SJCRH30 (cell line): ENCODE measurements at places on chromosomes 7 and 10.

DNA sequence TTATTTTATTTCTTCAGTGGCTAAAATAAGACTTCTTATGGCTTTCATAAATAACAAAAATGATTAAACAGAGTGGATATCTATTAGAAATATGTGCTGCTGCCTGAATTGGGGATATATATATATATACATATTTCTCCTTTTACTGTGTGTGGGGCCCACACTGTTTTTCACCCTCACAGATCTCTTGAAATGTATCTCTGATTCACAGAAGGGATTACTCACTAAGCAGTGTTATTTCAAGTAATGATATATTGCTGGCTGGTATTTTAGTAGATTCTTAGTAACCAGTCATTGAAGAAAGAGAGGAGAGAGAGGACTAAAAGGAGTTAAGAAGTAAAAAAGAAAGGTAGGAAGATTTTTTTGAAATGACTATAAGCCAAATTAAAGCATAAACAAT lies 308.6 kb upstream of the NRP1 start:
- no peak for DNase-seq

DNA sequence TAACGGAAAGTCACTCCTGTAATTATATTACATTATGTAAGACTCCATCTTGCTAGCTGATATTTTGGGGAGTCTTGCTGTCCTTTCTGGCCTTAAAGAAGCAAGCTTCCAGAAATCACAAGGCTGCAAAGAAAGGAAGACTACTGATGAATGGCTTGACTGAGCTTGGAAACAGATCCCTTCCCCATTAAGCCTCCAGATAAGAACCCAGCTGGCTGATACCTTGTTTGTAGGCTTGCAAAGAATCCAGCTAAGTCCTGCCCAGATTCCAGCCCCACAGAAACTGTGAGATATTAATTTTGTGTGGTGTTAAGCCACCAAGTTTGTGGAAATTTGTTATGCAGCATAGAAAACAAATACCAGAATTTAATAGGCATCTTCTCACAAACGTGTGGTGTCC lies 49.9 kb upstream of the TMEM106B start:
- no peak for DNase-seq

DNA sequence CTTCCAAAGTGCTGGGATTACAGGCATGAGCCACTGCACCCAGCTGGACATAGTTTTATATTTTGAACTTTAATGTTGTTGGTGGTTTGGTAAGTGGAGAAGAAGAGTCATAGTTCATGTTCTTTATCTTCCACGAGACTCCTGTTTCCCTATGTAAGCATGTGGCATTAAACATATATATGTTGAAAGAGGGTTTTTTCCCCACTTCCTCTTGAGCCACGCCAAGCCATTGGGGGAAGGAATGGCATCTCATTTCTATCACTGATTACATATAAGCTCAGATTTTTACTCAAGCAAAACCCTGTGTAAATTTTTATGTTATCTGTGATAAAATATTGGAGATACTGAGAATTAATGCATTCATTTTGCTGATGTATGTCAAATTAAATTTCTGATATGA lies 300.4 kb downstream of the PHF14 start:
- no peak for DNase-seq

DNA sequence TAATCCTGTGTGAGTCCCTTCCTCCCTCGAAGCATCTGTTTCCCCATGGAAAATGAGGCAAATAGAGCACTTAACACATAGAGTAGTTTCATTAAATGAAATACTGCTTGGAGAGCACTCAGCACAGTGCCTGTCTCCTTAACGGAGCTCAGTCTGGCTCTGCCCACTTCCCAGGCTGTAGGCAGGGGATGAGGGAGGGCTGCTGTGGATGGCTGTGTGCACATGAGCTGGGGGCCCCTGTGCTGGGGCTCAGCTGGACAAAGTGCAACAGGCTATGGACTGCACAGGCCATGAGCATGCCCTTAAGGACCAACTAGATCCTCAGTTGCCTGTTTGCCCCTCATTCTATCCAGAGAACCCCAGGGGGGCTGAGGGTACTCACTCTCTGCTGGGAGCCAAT lies 14.5 kb downstream of the ZCCHC24 start:
- no peak for DNase-seq

- DNase-seq, result no peak
Observed at GRCh38 chr7:148695953-148696352, 2.8 kb upstream of the CUL1 start.

- DNase-seq, result no peak
Observed at GRCh38 chr7:105320896-105321295, 67.8 kb downstream of the SRPK2 start.

- DNase-seq, result no peak
Observed at GRCh38 chr7:97466071-97466470, 265.8 kb upstream of the TAC1 start.

DNA sequence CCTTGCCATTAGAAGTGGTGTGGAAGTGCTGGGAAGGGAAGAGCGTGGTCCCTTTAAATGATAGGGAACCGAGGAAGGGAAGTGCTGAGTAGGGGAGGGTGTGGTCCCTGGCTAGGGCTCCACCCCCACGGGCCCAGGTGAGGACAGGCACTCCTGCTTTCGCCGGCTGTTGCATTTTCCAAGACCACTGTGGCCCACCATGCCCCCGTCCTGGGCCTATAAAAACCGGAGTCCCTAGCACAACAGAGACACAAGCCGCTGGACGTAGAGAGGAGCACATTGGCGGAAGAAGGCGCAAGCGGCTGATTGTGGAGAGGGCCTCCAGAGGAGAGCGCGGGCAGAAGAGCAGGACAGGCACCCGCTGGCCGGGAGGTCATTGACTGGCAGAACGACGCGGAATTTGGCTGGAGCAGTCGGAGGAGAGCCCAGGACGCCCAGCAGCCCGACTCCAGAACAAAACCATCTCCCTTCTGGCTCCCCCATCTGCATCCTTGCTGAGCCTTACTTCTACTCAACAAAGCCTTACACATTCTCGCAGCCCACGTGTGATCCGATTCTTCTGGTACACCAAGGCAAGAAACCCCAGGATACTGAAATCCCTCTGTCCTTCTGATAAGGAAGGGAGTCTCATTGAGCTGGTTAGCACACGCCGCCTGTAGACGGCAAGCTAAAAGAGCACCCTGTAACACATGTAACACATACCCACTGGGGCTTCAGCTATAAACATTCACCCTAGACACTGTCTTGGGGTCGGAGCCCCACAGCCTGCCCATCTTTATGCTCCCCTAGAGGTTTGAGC lies 146.2 kb upstream of the LYZL1 start:
- DNase-seq, result no peak

- DNase-seq, result peak; percentile 82
Observed at GRCh38 chr7:37354656-37355131, 94.0 kb downstream of the ELMO1 start.

- DNase-seq, result peak; percentile 37
Observed at GRCh38 chr7:1193593-1194424, 33.8 kb upstream of the ZFAND2A start.

- no peak for DNase-seq
Observed at GRCh38 chr7:137760111-137760510, 86.7 kb downstream of the DGKI start.

DNA sequence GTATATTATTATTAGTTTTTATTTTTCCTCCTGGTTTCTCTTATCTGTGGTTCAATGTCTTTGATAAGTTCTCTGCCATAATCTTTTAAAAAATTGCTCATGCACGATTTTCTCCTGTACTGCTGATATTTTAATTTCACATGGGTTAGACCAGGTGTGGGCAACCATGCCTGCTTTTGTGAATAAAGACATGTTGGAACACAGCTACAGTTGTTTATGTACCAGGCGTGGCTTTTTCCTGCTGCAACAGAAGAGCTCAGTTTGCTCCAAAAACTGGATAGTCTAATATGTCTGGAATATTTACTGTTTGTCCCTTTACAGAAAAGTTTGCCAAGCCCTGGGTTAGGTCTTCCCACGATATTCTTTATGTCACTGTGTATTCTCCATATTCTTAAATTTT lies 105.2 kb downstream of the VWC2 start:
- DNase-seq, result no peak

DNA sequence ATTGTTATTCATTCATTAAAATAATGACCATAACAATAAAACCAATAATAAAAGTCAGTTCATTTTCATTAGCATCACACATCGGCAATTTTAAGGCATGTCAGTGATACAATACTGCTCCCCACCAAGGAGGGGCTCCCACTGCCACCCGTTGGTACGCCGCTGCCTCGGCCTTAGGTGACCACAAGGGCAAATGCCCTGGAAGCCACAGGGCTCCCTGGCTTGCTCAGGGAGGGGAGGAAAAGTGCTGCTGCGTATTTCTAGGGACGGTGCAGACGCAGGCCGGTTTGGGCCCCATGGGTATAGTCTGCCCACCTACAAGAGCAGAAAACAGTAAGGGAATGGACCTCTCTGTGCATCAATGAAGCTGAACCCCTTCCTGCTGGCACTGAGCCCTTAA lies 85.1 kb downstream of the SLIT1 start:
- no peak for DNase-seq

- no peak for DNase-seq
Observed at GRCh38 chr10:30747633-30748032, 118.1 kb upstream of the LYZL2 start.

GRCh38 chr10:111146025-111146640 lies 69.3 kb downstream of the ADRA2A start:
- no peak for DNase-seq

DNA sequence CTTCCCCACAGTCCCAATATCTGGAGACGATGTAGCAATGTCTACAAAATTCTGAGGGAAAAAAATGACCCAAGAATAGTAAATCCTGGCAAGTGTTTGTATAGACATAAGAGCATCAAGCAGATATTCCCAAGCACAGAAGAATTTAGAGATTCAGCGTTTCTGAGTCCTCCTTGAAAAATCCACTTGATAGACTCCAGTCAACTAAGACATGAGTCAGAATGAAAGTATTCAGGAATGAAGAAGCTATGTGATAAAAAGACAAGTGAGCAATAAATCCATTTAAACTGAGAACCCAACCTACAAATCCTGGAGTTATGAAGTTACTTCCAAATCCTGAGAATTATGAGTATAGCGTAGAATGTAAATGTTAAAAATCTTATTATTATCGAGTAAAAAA lies 86.1 kb upstream of the NPY start:
- DNase-seq, result no peak

DNA sequence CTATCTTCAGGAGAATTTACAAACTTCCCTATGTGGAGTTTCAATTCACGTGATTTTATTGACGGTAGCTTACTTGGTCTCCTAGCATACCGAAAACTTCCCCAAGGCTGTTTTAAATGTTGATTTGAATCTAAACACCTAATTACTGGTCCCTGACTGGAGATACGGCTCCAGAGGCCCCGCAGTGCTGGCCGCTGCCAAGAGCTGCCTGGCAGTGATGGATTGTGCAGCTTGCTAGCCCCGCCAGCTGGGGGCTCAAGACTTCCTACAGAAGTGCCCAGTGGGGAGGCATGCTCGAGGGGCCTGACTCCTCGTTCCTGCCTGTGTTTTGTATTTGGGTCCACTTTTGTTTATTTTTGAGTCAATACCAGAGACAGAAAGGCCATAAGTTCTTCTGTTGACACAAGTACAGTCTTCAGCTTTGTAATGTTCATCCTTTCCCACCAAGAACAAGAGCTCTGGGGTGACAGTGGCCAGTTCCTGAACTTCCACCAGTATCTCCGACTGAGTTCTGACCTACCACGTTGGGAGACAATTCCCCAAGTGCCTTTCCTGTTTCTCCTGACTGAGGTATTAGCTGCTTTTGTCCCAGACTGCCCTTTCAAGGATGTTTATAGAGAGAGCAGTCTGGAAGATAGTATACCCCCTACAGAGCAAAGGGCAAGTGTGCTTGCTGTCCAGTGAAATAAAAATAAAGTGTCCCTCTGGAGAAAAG lies 80.7 kb upstream of the CXCL12 start:
- no peak for DNase-seq

- DNase-seq, result no peak
Observed at GRCh38 chr7:123211545-123211944, 11.8 kb upstream of the SLC13A1 start.

GRCh38 chr10:72846238-72846637 lies 47.3 kb upstream of the OIT3 start:
- no peak for DNase-seq

- no peak for DNase-seq
Observed at GRCh38 chr10:33557313-33557712, 222.8 kb upstream of the NRP1 start.

GRCh38 chr10:47336387-47337134 lies 11.6 kb upstream of the RBP3 start:
- DNase-seq, result no peak

GRCh38 chr10:64659311-64659710 lies 1138.1 kb downstream of the REEP3 start:
- DNase-seq, result no peak

GRCh38 chr10:97766106-97766810 lies 5.5 kb downstream of the SFRP5 start:
- no peak for DNase-seq

GRCh38 chr7:91291902-91292301 lies 27.7 kb downstream of the FZD1 start:
- no peak for DNase-seq

DNA sequence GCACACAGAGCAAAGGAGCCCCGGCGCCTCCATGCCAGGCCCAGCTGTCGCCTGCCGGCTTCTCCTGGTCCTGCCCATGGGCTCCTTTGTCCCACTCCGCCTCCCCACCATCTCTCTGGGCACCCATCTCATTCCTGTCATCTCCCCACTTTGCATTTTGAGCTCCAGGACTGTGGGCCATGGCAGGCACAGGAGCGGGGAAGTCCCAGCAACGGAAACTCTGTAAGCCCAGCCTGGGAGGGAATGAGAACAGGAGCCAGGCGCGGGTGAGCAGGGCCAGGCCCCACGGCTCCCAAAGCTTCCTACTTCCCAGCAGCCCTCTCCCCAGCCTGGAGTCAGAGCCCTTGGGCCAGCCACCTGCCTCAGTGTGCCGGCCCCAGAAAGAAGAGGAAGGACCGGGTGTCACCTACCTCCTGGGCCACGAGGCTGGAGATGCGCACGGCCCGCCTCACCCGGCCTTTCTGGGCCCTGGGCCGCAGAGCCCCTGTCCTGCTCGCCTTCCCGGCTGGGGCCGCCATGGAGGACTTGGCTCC lies 23.1 kb downstream of the KCNH2 start:
- DNase-seq, result no peak

- no peak for DNase-seq
Observed at GRCh38 chr10:43969506-43969905, 320.8 kb upstream of the ZNF32 start.

GRCh38 chr10:108735380-108735779 lies 1187.9 kb downstream of the XPNPEP1 start:
- no peak for DNase-seq

DNA sequence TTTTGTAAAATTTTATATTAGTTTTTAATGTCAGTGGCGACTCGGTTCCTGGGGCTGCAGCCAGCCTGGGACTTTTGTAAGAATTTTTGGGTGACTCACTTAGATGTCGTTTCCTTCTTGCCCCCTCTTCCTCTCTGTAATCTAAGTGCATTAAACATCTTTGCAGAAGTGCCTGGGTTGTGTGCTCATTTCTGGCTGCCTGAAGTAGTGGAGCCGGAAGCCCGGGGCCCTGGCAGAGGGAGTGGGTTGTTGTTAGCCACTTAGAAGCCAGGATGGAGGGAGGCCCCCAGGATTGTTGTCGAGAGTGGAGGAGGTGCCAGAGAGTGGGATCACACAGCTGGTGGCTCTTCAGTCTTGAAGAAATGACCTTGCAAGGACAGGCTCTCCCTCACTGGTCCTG lies 11.0 kb upstream of the TRIM8 start:
- no peak for DNase-seq
